ENCODE measurements at places on chromosomes 2 and 18.

DNA sequence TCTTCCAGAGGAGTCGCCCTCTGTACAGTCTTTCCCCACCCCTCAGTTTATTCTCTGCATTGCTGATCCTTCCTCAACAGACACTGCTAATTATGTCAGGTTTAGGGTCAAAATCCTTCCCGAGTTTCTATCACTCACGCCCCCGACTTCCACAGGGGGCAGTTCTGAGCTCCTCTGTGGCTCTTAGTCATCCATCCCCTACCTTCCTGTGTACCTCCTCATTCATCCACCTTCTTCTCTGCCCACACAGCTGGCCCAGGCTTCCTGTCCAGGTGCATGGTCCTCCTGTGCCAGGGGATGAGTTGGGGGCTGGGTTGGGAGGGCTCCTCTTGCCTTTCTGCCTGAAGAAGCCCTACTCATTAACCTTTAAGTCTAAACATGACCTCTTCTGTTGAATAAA, 202.9 kb downstream of the ARL4C start:
- DNase-seq: no peak

DNA sequence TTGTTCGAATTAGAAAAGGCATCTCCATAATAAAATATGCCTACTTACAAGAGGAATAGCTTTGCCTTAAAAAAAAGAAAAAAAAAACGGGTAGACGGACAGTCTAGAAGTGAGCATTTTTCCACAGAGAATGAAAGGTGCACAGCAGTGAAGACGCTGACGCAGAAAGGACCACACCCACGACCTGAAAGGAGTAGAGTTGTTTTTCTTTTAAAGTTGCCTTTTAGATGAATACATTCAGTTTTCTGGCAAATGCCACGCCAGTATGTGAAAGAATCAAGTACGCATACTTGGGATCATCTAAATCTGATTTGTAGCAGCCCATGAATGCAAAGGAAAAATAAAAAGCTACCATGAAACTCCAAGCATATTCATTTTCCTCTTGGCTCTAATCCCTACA, 809.2 kb upstream of the SOX11 start:
- no peak for DNase-seq

- no peak for DNase-seq
Measured at GRCh38 chr2:118535171-118535817, 312.2 kb downstream of the EN1 start.

DNA sequence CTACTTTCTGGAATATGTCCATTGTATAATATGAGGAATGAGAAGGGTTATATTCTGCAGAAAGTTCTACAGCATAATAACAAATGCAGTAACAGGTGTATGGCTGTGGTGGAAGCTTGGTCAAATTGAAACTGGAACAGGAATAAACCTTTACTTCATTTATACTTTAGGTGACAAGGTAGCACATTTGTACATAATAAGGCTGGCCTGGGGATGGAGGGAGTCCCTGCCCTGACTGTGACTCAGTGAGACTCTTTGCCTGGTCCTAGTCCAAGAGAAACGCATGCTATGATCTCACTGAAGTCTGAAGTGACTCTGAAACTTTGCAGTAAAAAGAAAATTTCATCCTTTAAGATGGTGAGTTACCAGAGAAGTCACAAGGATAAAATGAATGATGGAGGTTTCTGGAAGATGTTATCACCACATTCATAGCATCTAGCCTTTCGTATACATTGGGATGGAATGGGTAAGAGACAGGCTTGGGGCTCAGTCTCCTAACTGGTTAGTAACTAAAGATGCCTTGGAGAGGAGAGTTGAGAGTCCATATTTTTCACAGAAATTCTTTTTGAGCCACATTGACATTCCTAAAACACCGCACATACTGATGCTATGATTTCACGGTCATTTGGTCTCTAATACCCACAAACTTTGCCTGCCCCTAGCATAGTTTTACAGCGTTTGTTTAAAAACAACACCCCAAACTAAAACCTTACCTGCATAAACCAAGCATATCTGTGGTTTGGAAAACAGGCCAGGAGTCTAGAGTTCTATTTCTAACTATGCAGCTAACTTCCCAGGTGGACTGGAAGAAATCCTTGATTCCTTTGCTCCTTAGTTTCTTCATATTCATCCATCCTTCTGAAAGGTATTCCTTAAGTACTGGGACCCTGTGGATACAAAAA, 42.4 kb upstream of the NABP1 start:
- DNase-seq: no peak

DNA sequence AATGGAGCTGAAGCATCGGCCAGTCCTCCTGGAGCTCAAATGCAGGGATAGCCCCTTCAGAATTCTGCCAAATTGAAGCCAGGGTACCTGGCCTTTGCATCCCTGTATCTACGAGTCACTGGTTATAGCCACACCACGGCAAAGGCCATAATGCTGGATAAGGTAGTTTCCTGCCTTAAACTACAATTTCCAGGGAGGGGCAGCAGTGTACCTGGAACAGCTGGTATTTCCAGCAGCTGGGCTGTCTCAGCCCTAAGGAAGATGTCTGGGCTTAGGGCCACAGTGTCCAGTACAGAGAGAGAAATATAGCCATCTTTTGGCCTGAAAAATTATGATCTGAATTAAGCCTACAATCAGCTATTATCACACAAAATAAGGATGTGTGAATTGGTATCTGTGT, 180.3 kb downstream of the GCA start:
- peak; percentile 55 for DNase-seq

DNA sequence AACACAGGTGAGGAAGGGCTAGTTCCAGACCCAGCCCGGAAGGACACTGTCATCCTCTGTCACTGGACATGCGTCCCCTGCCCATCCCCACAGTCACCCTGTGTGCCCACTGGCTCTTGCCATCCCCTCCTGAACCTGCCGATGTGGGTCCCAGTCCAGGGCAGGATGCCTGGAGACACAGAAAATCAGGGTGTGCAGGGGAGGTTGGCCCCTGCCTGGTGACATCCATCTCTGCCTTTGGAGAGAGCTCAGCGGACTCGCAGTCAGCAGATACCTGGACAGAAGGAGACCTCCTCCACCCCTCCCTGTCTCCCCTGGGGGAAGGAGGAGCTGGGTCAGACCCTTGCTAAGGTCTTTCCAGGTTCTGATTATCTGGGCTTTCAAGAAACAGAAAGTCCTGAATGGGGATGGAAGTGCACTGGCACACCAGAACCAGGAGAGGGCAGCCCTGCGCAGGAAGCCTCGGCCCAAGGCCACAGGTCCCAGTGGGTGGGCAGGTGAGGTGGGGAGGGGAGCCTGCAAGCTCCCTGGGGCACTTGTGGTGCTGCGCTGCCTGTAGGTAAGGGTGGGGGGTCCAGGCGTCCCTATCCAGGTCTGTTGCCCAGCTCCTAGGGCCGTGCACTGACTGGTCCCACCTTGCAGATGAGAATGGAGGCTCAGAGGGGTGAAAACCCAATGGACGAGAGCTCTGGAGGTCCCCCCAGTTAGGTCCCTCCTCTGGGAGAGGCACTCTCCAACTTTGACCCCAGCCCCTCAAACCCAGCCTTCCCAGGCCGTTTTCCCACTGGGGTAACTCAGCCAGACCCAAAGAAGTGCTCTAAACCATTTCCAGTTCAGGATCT, 9.7 kb upstream of the OTOS start:
- DNase-seq: peak; percentile 64

DNA sequence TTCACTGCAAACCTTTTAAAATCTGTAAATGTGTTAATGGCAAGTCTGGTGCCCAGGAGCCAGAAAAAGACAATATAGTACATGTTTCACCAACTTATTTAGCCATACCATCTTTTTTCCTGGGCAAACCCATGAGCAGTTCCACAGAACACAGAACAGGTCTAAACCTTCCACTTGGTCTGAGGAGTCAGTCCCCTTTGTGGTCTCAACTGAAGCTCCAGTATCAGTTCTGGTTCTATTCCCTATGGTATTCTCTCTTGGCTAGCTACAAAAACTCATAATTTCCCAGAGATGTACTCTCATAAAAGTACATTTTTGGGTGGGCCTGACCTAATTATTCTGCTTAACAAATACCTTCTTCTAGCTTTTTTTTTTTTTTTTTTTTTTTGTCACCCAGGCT, 31.2 kb downstream of the STK17B start:
- DNase-seq: no peak

DNA sequence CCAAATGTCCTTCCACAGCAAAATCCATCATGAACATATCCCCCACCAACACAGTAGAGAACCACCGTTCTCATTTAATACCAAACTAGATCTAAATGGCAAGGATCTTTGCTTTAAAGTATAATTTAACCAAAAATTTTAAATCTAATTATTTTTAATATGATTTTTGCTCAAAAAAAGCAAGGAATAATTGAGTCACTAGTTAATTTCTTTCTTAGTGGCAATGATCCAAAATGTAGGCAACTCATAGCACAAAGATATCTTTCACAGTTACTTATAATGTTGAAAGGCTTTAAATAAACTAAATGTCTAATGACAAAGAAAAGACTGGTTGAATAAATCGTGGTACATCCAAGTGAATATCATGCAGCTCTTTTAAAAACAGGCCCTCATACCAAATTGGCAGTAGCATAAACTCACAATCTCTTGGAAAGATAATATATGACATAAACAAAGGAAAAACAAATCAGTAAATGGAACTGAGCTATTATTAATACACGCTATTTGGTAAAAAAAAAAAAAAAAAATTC, 20.3 kb downstream of the PTPN2 start:
- DNase-seq: no peak
